ENCODE measurements at places on chromosomes 12 and 14.

- DNase-seq, result no peak
Measured at GRCh38 chr12:75704208-75704607, 192.8 kb upstream of the KRR1 start.

- no peak for DNase-seq
Measured at GRCh38 chr12:83216230-83216629, 529.5 kb downstream of the TMTC2 start.

DNA sequence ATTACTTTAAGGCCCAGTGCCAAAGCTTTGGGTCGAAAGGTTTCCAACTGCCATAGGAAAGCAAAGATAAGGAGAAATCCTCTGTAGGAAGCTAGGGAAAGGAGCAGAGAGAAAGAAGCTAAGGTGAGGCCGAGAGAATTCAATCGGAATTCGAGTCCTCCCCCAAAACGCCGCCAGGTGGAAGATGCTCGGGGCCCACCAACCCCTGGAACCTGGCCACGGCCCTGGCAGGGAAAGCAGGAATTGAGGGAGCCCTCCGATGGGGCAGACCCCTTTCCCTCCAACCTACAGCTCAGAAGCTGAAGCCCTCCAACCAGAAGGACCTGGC lies 498 bp downstream of the GMFB start:
- no peak for DNase-seq

DNA sequence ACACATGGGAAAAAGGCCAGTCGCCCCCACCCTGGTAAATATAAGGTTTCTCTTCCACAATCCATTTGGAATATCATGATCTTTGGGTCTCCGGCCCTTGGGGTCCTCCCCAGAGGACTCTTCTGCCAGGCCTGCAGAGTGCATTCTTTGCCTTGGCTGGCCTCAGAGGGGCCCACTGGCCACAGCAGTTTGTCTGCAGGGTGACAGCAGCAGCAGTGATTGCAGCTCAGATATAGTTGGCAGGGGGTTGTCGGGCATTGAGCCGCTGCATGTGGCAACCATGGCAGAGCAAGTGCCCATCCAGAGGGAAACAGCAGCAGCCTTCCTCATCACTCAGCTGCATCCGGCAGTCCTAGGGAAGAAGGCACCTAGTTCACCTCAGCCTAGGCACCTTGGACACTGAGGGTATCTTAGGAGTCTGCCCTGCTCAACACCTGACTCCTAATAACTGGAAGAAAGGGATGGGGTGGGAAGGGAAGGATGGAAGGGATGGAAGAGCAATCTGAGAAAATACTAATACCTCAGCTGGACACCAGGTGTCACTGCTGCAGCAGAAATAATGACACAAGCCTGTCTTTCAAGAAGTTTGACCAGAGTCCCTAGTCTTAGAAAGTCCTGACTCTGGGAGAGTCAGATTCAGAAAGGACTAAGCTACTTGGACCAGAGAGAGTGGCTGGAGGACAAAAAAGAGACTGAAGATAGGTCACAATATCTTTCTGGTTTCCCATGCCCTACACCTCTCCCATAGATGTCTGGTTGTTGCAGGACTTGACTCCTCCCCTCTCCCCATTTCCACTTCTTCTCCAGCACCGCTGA lies 8.9 kb downstream of the AJUBA start:
- DNase-seq, result no peak

GRCh38 chr12:57235728-57236131 lies 6.2 kb downstream of the SHMT2 start:
- no peak for DNase-seq

- no peak for DNase-seq
Measured at GRCh38 chr12:57012600-57013465, 3.5 kb downstream of the TAC3 start.

DNA sequence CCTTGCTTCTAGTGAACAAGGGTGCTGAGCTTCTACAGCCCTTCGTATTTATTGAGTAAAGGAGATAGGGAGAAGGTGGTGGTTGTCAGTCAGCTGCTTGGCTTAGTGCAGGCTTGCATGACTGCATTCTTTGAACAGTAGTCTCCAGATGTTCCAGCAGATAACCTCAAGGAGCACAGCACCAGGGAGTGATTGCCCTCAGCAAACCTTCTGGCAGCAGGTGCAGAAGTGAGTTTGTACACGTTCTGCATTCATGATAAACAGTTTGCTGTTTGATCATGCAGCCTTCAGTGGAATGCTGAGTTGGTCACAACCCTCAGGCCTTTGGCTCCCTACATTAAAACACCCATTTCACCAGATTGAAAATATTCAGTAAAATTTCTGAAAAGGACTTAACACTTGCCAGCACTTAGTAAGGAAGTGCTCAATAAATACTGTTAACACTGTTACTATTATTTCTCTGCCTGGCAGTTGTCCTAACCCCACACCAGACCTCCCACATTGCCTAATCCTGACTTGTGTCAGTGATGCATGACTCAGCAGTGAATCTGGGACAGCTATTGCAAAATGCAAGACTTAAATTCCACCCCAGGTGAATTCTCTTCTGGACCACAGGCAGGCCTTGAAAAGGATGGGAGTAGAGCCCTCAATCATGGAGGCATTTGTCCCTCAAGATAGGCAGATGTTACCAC lies 18.9 kb upstream of the CARMIL3 start:
- no peak for DNase-seq

DNA sequence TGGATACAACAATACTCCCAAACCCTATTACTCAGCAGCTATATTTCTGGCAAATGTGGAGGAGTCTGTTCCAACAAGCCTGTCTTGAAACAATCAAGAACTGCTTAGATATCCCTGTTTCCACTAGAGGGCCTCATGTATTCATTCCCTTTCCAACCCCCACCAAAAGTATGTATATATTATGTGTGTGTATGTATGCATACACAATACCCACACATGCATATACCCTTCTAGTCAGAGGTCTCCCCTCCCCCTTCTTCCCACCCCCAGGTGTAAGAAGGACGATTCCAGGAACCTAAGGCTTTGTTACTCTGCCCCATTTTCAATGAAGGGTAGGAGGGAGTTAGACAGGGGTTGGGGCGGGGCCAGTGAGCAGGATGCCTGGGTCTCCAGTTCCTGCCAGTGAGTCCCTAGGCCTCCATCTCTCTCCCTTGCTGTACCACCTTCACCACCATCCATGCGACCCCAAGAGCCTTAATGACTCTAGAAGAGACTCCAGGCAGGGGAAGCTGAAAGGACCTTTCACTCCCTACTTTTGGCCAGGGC lies at the start of gene DGKA:
Gene DGKA (plus strand): TSS at position 392 of the 546 bp plus-strand sequence. CDS start 5,342 bp downstream, outside the sequence.
- peak; percentile 50 for DNase-seq

DNA sequence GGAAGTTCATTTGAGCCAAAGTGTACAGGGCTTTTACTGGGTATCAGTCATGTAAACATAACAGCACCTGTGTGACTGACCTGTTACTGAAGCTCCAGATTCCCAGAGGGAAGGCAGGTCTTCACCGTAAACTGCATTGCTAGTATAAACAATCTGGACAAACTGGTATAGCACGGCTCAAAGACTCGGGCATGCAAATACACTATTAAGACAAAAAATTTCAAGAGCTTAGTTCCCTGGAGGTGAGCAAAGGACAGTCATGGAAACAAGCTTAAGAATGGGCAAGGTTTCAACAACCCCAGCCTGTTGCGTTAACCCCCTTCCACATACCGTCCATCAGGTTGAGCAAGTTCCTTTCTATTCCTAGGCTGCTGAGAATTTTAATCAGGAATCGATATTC lies 9.4 kb downstream of the PARP11 start:
- DNase-seq, result no peak
